Transverse colon (tissue), 4 donors: ENCODE measurements at places on chromosomes 11 and 22. TPM values are rescaled to one million over a fixed set of nuclear protein-coding genes. Genes with fewer than 3 reads are reported as not detected.

GRCh38 chr11:126929179-126930061 lies 71.2 kb downstream of the KIRREL3 start:
- no peaks in the 10 kb centered on the region for H3K27me3 ChIP-seq
- no peak for DNase-seq
- H3K36me3 ChIP-seq = no peaks in the 10 kb centered on the region
- H3K4me1 ChIP-seq = no peaks in the 10 kb centered on the region

DNA sequence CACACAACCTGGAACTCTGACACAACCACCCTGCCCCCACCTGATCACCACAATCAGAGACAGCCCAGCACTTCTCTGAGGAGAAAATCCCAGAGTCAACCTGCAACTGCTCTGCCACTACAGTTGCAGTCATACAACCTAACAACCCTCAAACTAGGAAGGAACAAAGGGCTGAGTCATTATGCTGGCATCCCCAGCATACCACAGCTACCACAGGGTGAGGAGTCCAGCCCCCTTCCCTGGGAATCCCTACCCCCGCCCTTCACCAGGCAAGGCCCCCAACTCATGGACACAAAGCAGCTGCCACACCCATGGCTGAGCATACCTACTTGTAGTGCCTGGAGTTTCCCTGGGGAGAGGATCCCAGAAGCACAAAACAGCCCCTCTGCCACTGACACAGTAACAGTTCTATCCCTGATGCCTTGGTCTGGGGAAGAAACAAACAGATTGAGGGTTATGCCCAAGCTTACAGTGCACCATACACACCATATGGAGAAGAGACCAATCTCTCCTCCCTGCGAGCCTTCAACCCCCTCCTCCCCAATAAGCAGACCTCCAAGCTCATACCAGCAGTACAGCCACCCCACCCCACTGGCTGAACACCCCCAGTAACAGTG lies 68.5 kb upstream of the C11orf58 start:
- no peak overlapping the region for H3K27ac ChIP-seq
- H3K4me1 ChIP-seq = no peaks in the 10 kb centered on the region
- H3K36me3 ChIP-seq = no peaks in the 10 kb centered on the region
- DNase-seq = no peak
- no peaks in the 10 kb centered on the region for H3K27me3 ChIP-seq

DNA sequence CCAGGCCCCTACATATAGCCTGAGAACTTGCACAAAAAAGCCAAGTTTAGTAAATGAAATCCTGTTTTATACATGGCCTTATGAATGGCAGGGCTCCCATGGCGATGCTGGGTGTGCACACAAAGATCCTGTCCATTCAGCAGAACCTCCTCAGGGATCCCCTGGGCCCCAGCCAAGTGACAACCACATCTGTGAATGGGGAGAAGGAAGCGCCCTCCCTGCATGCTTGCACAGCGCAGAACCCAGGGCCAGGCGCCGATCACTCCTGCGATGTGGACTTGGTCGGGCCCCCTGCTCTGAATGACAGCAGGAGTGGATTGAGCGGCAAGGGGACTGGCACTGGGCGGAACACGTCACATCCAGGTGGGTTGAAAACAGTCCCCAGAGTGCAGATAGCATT lies 4.5 kb upstream of the CDC42EP2 start:
- H3K27me3 ChIP-seq = no peaks in the 10 kb centered on the region
- peaks cover 43% of the 10 kb centered on the region for H3K4me1 ChIP-seq
- no peak overlapping the region for H3K4me3 ChIP-seq

DNA sequence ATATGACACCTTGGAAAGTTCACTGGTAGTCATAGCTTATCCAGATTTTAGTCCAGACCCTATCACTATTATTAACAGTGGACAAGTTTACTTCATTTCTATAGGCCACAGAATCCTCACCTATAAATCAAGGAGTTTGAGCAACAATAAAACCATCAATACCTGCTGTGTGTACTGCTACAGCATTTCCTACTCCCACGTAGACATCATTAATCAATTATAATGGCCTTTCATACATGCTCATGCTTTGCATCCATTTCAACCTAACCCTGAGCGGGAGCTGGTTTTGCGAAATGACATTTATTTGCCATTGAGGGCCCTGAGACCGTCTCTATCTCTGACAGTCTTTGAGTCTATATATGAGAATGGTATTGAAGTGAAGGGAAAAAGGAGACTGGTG lies 312.3 kb downstream of the FAT3 start:
- H3K4me1 ChIP-seq = no peaks in the 10 kb centered on the region
- no peak overlapping the region for H3K4me3 ChIP-seq
- H3K36me3 ChIP-seq = no peaks in the 10 kb centered on the region
- DNase-seq = no peak
- H3K27me3 ChIP-seq = no peaks in the 10 kb centered on the region

DNA sequence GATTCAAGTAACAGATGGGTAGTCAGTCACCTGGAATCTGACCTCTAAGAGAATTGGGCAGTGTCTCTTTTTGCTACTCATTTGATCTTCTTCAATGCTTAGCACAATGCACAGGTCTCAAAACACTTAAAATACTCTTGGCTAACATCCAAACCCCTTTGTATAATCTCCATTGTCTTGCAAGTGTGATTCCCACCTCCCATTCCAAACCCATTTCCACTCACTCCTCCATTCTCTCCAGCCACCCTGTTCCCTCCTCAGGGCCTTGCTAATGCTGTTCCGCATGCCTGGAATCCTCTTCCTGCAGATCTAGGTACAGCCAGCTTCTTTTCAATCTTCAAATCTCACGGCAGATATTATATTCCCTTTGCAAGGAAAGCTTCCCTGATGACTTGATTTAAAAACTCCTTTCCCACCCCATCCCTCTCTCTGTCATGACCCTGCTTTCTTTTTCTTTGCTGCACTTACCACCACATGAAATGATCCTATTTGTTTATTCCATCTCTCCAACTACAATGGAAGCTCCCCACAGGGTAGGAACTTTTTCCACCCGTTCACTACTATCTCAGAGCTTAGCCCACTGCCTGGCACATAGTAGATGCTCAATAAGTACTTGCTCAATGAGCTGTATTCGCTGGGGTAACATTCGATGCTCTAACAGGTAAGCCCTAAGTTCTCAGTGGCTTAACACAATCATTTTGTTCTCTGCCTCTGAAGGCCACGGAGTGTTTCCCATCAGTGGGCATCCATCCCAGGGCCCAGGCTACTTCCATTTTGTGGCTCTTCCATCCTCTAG lies 121.7 kb downstream of the MN1 start:
- no peak overlapping the region for H3K27ac ChIP-seq
- no peak overlapping the region for H3K4me3 ChIP-seq
- no peaks in the 10 kb centered on the region for H3K36me3 ChIP-seq
- no peaks in the 10 kb centered on the region for H3K4me1 ChIP-seq

DNA sequence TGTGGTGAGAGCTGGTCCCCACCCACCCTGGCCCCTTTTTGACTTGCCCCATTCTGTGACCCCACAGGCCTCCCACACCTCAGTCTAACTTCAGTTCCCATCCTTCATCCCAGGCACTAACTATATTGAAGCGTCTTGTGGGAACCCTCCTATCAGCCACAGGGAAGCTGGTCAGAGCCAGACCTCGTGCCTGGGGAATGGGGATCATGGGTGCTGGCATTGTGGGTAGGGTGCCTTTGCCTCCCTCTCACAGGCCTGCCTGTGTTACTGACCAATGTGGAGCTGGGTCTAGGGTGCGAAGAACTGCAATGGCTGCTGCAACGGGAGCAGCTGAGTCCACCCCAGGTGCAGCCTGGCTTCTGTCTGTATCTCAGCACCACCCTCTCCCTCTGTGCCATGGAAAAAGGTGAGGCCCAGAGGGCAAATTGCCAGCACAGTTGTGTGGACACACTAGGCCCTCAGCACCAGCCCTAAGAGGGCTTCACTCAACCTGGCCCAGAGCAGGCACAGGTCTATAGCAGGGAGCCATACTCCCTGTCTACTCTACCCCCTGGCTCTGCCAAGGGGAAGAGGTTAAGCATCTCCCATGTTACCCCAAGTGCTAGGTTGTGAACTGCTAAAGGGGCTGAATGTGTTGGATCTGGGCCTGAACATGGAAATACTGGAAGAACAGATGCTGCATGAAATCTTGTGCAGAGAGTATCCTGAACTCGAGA lies 37.3 kb downstream of the RRP8 start:
- no peaks in the 10 kb centered on the region for H3K36me3 ChIP-seq
- no peaks in the 10 kb centered on the region for H3K27me3 ChIP-seq
- no peaks in the 10 kb centered on the region for H3K4me1 ChIP-seq
- no peak overlapping the region for H3K4me3 ChIP-seq
- H3K27ac ChIP-seq = no peak overlapping the region

Gene XNDC1N
- total RNA-seq = 14.2 TPM

- no peaks in the 10 kb centered on the region for H3K36me3 ChIP-seq
- peaks cover 17% of the 10 kb centered on the region for H3K4me1 ChIP-seq
- no peak overlapping the region for H3K27ac ChIP-seq
These were observed 9.4 kb upstream of the RPS3 start for GRCh38 chr11:75389925-75390324.

DNA sequence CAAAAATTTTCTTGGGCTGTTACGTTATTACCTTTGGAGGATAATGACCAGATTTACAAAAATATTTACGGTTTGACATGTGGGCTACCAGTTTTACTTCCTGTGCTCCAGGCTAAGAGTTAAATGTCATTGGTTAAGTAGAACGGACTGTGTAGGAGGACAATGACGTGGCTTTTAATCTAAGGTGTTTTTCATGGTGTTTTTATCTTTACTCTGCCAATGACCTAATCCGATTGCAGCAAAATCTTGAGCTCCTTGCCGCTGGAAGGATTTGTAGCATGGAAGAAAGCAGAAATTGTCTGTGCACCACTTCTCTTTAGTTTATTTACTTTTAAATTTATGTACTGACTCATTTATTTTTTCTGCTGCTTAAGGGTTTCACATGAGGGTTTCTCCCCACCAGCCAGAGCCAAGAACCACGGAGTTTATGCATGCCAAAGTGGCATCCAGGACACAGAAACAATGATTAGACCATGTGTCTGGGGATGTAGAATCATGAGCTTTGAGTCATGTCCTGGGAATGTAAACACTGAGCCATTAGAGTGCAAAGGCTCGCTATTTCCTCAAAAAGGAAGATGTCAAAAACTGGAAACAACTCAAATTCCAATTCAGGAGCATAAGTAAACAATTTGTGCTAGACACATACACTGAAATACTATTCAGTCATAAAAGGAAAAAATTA lies 1.9 kb upstream of the CARD16 start:
- no peak overlapping the region for H3K4me3 ChIP-seq
- no peaks in the 10 kb centered on the region for H3K27me3 ChIP-seq
- H3K4me1 ChIP-seq = peaks cover 30% of the 10 kb centered on the region
- H3K27ac ChIP-seq = peak overlapping the region; percentile 38
- peak; percentile 35 for DNase-seq

Gene OR10A2
- total RNA-seq = not detected

Gene GGTLC2
- total RNA-seq = not detected

GRCh38 chr22:21837248-21837979 lies 30.0 kb downstream of the MAPK1 start:
- DNase-seq = no peak
- no peaks in the 10 kb centered on the region for H3K27me3 ChIP-seq
- no peak overlapping the region for H3K4me3 ChIP-seq
- peaks cover 50% of the 10 kb centered on the region for H3K4me1 ChIP-seq
- peak overlapping the region; percentile 59 for H3K27ac ChIP-seq

- H3K27me3 ChIP-seq = no peaks in the 10 kb centered on the region
- no peaks in the 10 kb centered on the region for H3K4me1 ChIP-seq
- no peaks in the 10 kb centered on the region for H3K36me3 ChIP-seq
- no peak overlapping the region for H3K4me3 ChIP-seq
- DNase-seq = no peak
These were observed 94.2 kb downstream of the FCHSD2 start for GRCh38 chr11:73047773-73048371.

Gene RAB38
- 0.80 TPM for total RNA-seq

GRCh38 chr22:50627642-50628542 lies at the start of gene ARSA:
ARSA (minus strand) TSS chr22:50628152; CDS start chr22:50627779, 373 bp downstream.
- H3K36me3 ChIP-seq = no peaks in the 10 kb centered on the region
- DNase-seq = peak; percentile 86
- H3K27ac ChIP-seq = peak within 1 kb of the TSS; percentile 81
- peak within 1 kb of the TSS; percentile 77 for H3K4me3 ChIP-seq
- H3K27me3 ChIP-seq = no peaks in the 10 kb centered on the region

- H3K27me3 ChIP-seq = no peaks in the 10 kb centered on the region
- H3K4me3 ChIP-seq = no peak overlapping the region
- peaks cover 37% of the 10 kb centered on the region for H3K4me1 ChIP-seq
- no peak for DNase-seq
- H3K27ac ChIP-seq = peak overlapping the region; percentile 78
- H3K36me3 ChIP-seq = no peaks in the 10 kb centered on the region
These were observed 51.3 kb downstream of the FBLN1 start for GRCh38 chr22:45554040-45554406.

- H3K27ac ChIP-seq = peak overlapping the region; percentile 82
- peaks cover 3% of the 10 kb centered on the region for H3K4me1 ChIP-seq
- no peaks in the 10 kb centered on the region for H3K36me3 ChIP-seq
- no peaks in the 10 kb centered on the region for H3K27me3 ChIP-seq
These were observed 5.8 kb downstream of the MS4A12 start for GRCh38 chr11:60498399-60498798.

DNA sequence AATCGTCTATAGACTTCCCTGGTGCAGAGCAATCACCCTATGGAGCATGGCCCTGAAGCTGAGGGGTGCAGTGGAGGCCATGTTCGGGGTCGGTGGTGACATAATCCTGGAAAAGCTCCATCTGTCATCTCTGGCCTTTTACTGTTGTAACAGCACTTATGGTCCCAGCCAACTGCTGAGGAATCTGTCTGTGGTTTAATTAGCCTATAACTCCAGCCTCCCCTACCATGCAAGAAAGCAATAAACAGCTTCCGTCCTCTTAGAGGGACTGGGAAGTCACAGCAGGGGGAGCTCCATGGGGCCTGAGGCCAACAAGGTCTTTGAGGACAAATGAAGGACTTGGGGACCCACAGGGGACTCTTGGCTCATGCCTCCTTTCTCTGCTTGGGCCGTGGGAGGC lies 159.1 kb upstream of the NECTIN1 start:
- peaks cover 6% of the 10 kb centered on the region for H3K4me1 ChIP-seq
- DNase-seq = no peak
- H3K4me3 ChIP-seq = no peak overlapping the region
- H3K36me3 ChIP-seq = no peaks in the 10 kb centered on the region

DNA sequence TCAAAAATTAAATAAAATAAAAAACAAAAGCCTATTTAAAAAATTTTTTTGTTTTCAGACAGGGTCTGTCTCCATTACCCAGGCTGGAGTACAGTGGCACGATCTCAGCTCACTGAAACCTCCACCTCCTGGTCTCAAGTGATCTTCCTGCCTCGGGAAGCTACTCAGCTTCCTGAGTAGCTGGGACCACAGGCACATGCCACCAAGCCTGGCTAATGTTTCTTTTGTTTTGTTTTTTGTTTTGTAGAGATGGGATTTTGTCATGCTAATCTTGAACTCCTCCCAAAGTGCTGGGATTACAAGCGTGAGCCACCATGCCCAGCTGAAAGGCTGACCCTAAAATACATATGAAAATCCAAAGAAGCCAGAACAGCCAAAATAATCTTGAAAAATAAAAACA lies 20.4 kb upstream of the L3MBTL2 start:
- no peaks in the 10 kb centered on the region for H3K27me3 ChIP-seq
- no peak overlapping the region for H3K27ac ChIP-seq
- DNase-seq = no peak
- no peak overlapping the region for H3K4me3 ChIP-seq
- H3K36me3 ChIP-seq = no peaks in the 10 kb centered on the region

GRCh38 chr11:132168344-132168981 lies 798.0 kb downstream of the NTM start:
- no peaks in the 10 kb centered on the region for H3K27me3 ChIP-seq
- H3K27ac ChIP-seq = no peak overlapping the region
- H3K4me3 ChIP-seq = no peak overlapping the region
- H3K36me3 ChIP-seq = no peaks in the 10 kb centered on the region
- no peaks in the 10 kb centered on the region for H3K4me1 ChIP-seq
- no peak for DNase-seq

- H3K4me3 ChIP-seq = no peak overlapping the region
- no peaks in the 10 kb centered on the region for H3K36me3 ChIP-seq
- no peak overlapping the region for H3K27ac ChIP-seq
- H3K4me1 ChIP-seq = no peaks in the 10 kb centered on the region
- no peak for DNase-seq
These were observed 94.0 kb upstream of the FOLH1 start for GRCh38 chr11:49302360-49302759.
